ENCODE measurements at places on chromosomes 12 and 14. TPM values are rescaled to one million over a fixed set of nuclear protein-coding genes. Genes with fewer than 3 reads are reported as not detected.
A peak's percentile ranks its signal among the peaks of the same experiment; 100 is the strongest.

GRCh38 chr12:46165191-46165590, 103.7 kb downstream of the SLC38A1 start:
- H3K27me3 ChIP-seq, result no peaks in the 10 kb centered on the region
- H3K27ac ChIP-seq, result peak overlapping the region; percentile 54
- DNase-seq, result no peak
- H3K4me1 ChIP-seq, result peaks cover 4% of the 10 kb centered on the region
- H3K4me3 ChIP-seq, result no peak overlapping the region

RERGL gene
- 6.0 TPM for total RNA-seq

ABHD4 gene
- total RNA-seq, result 27.9 TPM

- no peaks in the 10 kb centered on the region for H3K27me3 ChIP-seq
- H3K4me1 ChIP-seq, result peaks cover 8% of the 10 kb centered on the region
- no peak for DNase-seq
- H3K36me3 ChIP-seq, result no peaks in the 10 kb centered on the region
These were observed 1.2 kb downstream of the GPR135 start for GRCh38 chr14:59463787-59464485.

- no peak overlapping the region for H3K4me3 ChIP-seq
- no peak for DNase-seq
- no peaks in the 10 kb centered on the region for H3K27me3 ChIP-seq
- H3K4me1 ChIP-seq, result no peaks in the 10 kb centered on the region
- no peak overlapping the region for H3K27ac ChIP-seq
- H3K36me3 ChIP-seq, result no peaks in the 10 kb centered on the region
These were observed 85.4 kb upstream of the OSBPL8 start for GRCh38 chr12:76644950-76645349.

CMA1 gene
- 2.7 TPM for total RNA-seq

DNA sequence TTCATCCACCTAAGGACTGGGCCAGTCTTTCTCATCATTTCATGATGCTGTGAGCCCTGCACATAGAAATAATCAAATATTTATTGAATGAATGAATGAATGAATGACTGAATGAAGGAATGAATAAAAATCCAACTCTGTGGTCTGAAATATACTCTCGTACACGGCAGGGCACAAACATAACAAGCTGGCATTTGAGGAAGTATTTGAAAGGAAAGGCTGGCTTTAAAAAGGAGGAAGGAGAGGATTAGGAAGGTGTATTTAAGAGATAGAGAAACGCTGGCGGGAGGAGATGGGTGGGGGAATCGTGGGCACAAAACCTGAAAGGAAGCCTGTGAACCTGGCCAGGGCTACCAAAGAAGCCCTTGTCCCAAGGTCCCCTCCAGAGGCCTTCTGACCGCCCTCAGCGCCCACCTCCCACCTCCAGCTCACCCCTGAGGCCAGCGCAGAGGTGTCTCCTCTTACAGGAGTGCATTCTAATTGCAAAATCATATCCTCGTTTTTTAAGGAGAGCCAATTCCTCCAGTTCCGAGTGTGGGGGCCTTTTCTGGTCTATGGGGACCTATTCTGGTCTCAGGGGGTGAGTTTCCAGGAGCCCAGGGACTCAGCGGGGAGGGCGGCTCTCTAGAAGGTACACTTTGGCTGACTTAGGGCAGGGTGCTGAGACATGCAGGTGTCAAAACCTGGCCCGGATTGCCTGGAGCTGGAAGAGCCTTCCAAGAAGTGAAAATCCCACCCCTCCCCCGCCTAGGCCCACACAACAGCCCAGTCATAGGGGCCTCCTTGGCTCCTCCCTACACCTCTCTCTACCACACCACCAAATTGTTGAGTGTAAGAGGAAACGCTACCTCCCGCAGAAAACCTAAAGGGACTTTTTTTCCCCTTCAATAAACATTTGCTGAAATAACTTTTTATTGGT, 8.7 kb upstream of the JDP2 start:
- H3K27me3 ChIP-seq, result no peaks in the 10 kb centered on the region
- peaks cover 11% of the 10 kb centered on the region for H3K4me1 ChIP-seq
- peak overlapping the region; percentile 82 for H3K27ac ChIP-seq

DNA sequence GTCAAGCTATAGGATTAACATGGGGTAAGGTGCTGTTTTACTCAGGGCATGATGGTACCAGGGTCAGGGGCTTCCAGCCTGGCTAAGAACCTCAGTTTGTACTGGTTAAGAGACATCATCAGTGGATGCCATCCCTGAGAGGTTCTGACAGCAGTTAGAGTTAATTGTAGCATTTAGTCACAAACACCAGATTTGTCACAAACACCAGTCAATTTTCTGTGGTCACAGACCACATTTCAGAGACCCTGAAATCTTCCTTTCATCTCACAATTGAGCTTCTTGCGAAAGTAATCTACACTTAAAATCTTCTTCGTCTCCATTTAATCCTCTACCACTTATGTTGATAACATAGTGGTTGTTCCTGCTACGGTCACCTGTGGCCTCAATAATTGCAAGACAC, 143.0 kb upstream of the EGLN3 start:
- DNase-seq, result no peak
- no peaks in the 10 kb centered on the region for H3K4me1 ChIP-seq
- H3K4me3 ChIP-seq, result no peak overlapping the region
- no peaks in the 10 kb centered on the region for H3K36me3 ChIP-seq
- H3K27me3 ChIP-seq, result peaks cover 5% of the 10 kb centered on the region

DNA sequence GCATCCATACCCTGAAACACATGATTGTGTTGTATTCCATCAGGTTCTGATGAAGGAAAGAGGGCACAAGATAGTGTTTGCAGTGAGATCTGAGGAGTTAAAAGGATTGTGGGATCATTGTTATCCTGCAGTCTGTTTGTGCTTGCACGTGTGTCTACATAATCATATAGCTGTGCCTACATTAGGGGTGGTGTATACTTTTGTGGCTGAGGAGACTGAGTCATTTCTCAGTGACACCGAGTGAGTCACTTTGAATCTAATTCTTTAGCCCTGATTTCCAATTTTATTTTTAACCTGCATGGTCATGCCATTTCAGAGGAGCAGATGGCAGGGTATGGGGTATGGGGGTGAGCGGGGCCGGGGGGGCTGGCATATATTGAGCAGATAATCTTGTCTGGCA, 133.2 kb downstream of the ANO4 start:
- no peak overlapping the region for H3K27ac ChIP-seq
- H3K27me3 ChIP-seq, result no peaks in the 10 kb centered on the region
- H3K36me3 ChIP-seq, result no peaks in the 10 kb centered on the region
- no peaks in the 10 kb centered on the region for H3K4me1 ChIP-seq
- H3K4me3 ChIP-seq, result no peak overlapping the region

DNA sequence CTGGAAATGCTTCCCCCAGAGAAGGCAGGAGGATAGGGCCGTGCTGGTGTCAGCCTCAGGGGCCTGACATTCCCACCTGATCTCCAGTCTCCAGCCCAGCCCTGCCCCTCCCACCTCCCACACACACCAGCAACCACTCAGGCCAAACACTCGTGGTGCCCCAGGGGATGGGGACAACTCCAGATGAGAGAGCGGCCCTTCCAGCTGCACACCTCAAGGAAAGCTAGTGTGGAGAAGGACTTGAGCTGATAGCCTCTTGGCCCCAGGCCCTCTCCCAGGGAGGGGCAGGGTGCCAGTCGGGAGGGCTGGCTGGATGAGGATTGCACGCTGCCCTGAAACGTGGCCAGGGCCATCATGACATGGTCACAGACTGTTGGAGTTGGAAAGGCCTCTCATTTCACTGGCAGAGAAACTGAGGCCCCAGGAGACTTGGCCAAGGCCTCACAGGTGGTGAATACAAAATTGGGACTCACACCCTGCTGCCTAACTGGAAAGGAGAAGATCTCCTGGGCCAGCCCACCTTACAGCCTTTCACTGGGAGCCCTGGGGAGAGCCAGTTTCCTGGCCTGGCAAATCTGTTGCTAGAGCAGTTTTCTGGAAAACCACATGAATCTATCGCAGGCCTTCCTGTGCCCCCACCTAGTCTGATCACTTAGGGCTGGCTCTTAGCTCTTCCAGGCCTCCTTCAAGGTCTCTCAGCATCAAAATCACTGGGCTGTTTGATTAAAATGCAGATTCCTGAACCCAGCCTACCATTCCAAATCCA, 52.1 kb downstream of the IRF2BPL start:
- no peak overlapping the region for H3K27ac ChIP-seq
- H3K4me3 ChIP-seq, result no peak overlapping the region
- H3K36me3 ChIP-seq, result no peaks in the 10 kb centered on the region

SMOC1 gene
- total RNA-seq, result not detected

- H3K27ac ChIP-seq, result peak overlapping the region; percentile 98
- peaks cover 100% of the 10 kb centered on the region for H3K4me1 ChIP-seq
- no peaks in the 10 kb centered on the region for H3K27me3 ChIP-seq
- H3K4me3 ChIP-seq, result no peak overlapping the region
- no peaks in the 10 kb centered on the region for H3K36me3 ChIP-seq
These were observed 39.1 kb upstream of the PNMA1 start for GRCh38 chr14:73753124-73753886.
